Suppressor macrophage treated with lipopolysaccharide for 4 hours (primary cell): ENCODE measurements at places on chromosomes 6 and 20.
A peak's percentile ranks its signal among the peaks of the same experiment; 100 is the strongest.

- DNase-seq: no peak
Measured at GRCh38 chr6:148965287-148965686, 218.5 kb downstream of the UST start.

GRCh38 chr20:2780948-2781347, 19.5 kb downstream of the CPXM1 start:
- no peak for DNase-seq

- no peak for DNase-seq
Measured at GRCh38 chr6:31556307-31556706, 8.9 kb downstream of the NFKBIL1 start.

DNA sequence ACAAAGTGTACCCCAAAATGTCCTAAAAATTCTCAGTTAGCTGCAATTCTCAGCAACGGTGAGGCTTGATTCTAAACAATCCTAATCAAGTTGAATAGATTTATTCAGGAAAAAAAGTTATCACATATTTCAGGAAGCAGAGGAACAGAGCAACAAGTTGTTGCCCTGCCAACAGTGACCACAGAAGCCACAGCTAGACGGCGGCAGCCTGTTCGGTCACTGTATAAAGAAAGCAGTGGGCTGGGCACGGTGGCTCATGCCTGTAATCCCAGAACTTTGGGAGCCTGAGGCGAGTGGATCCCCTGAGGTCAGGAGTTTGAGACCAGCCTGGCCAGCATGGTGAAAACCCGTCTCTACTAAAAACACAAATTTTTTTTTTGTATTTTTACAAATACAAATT, 171.2 kb upstream of the BMP5 start:
- DNase-seq: peak; percentile 72

- DNase-seq: no peak
Measured at GRCh38 chr6:9982215-9982614, 432.7 kb downstream of the TFAP2A start.

DNA sequence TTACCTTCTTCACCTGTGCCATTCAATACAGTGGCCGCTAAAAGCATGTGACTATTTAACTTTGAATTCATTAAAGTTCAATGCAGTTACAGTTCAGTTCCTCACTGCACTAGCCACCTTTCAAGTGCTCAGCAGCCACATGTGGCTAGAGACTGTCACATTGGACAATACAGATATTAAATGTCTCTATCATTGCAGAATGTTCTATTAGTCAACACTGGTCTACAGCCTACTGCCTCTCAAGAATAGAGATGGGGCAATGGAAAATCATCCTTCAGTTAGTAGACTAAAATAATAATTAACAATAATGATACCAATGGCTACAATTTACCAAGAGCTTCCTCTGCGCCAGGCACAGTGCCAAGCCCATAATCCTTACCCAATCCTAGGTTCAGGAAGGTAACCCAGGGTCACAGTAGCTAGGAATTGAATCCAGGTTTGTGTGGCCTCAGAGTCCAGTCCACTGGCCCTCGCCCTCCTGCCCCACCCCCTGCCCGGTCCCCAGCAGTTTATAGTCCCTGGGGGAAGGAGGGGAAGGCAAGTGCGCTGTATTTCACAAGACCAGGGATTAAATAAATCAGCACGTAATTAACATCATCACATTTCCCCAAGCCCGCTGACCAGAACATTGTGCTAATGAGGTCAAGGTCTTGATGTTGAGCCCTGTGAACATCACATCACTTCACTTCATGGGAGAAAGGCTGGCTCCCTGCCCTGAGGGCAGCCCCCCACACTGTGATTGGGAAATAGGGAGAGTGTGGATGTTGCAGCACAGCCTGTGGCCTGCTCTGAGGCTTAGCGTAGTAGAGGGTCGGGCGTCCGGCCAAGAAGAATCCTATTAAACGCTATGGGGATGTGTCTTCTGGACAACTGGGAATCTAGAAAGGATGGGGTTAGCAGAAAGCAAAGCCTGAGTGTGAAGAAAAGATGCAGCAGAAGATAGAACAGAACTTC, 147.2 kb downstream of the VEGFA start:
- DNase-seq: peak; percentile 86
